ENCODE measurements at places on chromosomes 16 and 17. TPM values are rescaled to one million over a fixed set of nuclear protein-coding genes. Genes with fewer than 3 reads are reported as not detected.
A peak's percentile ranks its signal among the peaks of the same experiment; 100 is the strongest.

DNA sequence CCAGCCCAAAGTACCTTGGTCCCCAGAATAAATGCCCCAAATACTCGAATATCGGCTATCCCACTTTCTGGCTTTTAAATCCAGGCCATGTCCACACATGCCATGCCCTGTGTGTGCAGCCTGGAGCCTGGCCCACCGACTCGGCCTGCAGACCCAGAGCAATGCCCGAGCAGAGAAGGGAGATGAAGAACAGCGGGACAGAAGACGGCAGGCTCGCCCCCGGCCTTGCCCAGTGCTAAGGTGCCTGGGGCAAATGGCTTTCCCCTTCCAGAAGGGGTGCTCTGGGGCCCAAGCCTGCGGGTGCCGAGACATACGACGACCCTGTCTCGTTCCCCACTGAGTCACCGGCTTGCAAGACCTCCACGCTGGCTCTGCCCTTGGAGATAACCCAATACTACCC lies 8.0 kb downstream of the CLUH start:
- peaks cover 26% of the 10 kb centered on the region for H3K4me1 ChIP-seq
- peaks cover 62% of the 10 kb centered on the region for H3K36me3 ChIP-seq
- no peak overlapping the region for H3K4me3 ChIP-seq

- H3K4me1 ChIP-seq = peaks cover 52% of the 10 kb centered on the region
- no peaks in the 10 kb centered on the region for H3K27me3 ChIP-seq
- H3K4me3 ChIP-seq = peak overlapping the region; percentile 90
- peak overlapping the region; percentile 95 for H3K27ac ChIP-seq
- DNase-seq = no peak
- H3K36me3 ChIP-seq = peaks cover 4% of the 10 kb centered on the region
These were observed 1.0 kb downstream of the FLOT2 start for GRCh38 chr17:28896491-28896883.

DNA sequence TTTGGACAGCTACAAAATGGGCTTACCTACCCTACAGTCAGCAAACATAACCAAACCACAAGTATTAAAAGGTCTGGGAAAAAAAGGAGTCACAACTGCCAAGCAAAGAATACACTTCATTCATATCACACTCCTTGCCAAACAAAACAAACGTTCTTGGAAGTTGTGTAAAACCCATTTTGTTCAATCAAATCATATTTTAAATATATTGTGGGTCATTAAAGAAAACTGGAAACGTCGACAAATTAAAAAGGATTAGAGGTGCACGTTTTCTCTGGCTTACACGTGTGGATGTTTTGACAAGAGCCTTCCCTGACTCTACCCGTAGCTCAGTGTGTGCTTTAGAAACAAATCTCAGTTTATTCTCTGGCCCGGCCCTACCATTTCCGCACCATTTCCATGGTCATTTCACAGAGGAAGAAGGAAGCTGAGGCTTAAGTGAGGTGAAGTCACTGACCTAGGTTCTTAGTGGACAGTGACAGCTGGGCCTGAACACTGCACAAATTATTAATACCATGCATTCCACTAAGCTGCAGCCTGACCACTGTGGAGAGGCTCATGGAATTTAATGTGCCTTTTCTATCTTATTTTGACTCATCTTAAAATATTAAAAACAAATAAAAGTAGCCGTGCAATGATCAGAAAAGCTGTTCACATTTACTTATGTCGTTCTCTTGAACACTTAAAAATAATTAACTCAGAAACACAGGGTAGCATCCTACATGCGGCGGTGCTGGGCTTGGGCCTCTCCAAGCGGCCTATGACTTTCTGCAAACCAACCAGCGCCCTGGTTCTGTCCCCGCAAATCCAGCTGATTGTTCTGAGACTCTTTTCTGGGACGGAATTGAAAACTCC lies 968 bp downstream of the CEP112 start:
- peak overlapping the region; percentile 71 for H3K4me3 ChIP-seq
- peak overlapping the region; percentile 74 for H3K27ac ChIP-seq
- peak; percentile 53 for DNase-seq

DNA sequence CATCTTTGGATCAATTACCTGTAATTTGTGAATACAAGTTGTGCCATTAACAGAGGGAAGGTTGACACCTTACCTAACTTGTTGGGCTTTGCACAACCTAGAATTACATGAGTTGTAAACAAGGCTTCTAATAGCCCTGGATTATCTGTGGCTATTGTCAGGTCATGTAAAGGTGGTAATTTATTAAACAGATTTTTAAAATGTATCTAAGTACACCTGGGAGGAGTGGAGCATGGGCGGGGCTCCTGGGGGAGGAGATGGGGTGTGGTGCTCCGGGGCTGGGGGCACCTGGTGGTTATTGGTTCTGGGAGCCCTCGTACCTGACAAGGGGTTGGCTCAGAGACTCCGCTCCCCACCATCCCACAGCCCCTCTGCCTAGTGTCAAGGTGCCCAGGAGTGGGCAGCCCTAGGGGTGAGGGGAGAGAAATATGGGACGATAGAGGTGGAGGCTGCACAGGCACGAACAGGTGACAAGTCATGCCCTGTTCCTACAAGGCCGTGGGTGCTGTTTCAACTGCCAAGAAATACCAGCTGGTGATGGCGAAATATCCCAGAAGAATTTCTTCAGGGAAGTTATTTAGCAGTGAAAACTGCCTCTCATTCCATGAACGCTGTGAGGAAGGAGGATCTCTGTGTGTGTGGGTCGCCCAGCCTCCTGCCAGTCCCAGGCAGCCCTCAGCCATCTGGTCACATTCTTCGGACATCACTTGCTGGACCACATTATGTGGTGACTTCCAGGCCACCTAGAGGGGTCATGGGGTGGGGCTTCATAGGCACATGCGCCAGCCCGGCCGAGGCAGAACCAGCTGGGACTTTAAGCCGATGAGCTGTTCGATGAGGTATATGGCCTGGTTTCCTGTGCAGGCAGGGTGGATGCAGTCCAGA lies 55.5 kb upstream of the IRX3 start:
- H3K4me3 ChIP-seq = no peak overlapping the region
- no peak for DNase-seq
- no peaks in the 10 kb centered on the region for H3K4me1 ChIP-seq
- H3K36me3 ChIP-seq = no peaks in the 10 kb centered on the region

GRCh38 chr17:57869617-57870282 lies 19.9 kb upstream of the MRPS23 start:
- H3K27me3 ChIP-seq = no peaks in the 10 kb centered on the region
- no peak for DNase-seq
- peaks cover 38% of the 10 kb centered on the region for H3K4me1 ChIP-seq
- peak overlapping the region; percentile 86 for H3K27ac ChIP-seq
- peaks cover 53% of the 10 kb centered on the region for H3K36me3 ChIP-seq

DPEP1 gene
- not detected for total RNA-seq

DNA sequence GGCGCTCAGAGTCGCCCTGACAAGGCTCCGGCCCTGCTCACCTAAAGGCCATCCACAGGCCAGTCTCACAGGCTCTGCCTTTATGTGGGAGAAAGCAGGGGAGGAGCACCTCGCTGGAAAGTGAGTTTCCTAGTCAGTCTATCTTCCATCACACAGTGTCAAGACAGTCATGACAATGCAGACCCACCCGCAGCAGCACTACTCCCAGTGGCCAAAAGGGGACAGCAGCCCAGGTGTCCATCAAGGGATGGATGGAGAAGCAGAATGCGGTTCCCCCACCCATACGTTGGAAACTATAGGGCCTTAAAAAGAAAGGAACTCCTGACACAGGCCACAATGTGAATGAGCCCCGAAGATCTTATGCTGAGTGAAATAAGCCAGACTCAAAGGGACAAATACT lies 226.8 kb downstream of the ENGASE start:
- H3K27me3 ChIP-seq = peaks cover 35% of the 10 kb centered on the region
- DNase-seq = no peak
- H3K27ac ChIP-seq = no peak overlapping the region

DNA sequence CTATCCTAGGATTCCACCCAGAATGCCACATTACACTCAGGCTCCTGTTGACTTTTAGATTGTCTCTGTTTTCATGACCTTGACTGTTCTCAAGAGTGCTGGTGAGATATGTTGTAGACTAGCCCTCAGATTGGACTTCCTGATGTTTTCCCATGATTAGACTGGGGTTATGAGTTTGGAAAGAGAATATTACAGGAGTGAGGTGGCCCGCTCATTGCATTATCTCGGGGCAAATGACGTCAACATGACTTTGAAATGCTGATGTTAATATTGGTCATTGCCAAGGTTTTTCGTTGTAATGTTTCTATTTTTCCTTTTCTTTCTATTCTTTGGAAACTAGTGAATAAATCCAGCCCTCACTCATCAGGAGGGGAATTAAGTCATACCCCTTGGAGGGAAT lies 355.7 kb upstream of the MON1B start:
- no peaks in the 10 kb centered on the region for H3K36me3 ChIP-seq
- H3K4me1 ChIP-seq = no peaks in the 10 kb centered on the region
- H3K27ac ChIP-seq = no peak overlapping the region
- DNase-seq = no peak
- H3K4me3 ChIP-seq = no peak overlapping the region

- H3K36me3 ChIP-seq = no peaks in the 10 kb centered on the region
- no peak overlapping the region for H3K4me3 ChIP-seq
- no peaks in the 10 kb centered on the region for H3K27me3 ChIP-seq
- no peak overlapping the region for H3K27ac ChIP-seq
- no peak for DNase-seq
- no peaks in the 10 kb centered on the region for H3K4me1 ChIP-seq
These were observed 77.3 kb upstream of the CDH5 start for GRCh38 chr16:66289051-66289680.

- H3K27me3 ChIP-seq = no peaks in the 10 kb centered on the region
- no peak for DNase-seq
- H3K4me1 ChIP-seq = peaks cover 9% of the 10 kb centered on the region
- peaks cover 18% of the 10 kb centered on the region for H3K36me3 ChIP-seq
- H3K4me3 ChIP-seq = no peak overlapping the region
- no peak overlapping the region for H3K27ac ChIP-seq
These were observed 6.1 kb downstream of the WWOX start for GRCh38 chr16:78105517-78105916.

- H3K4me1 ChIP-seq = no peaks in the 10 kb centered on the region
- H3K4me3 ChIP-seq = no peak overlapping the region
- H3K36me3 ChIP-seq = no peaks in the 10 kb centered on the region
These were observed 15.6 kb downstream of the RNF112 start for GRCh38 chr17:19426631-19427030.

- peaks cover 9% of the 10 kb centered on the region for H3K27me3 ChIP-seq
- no peak for DNase-seq
- H3K4me1 ChIP-seq = peaks cover 58% of the 10 kb centered on the region
- H3K36me3 ChIP-seq = no peaks in the 10 kb centered on the region
These were observed 1.7 kb upstream of the ANKRD13B start for GRCh38 chr17:29591146-29591736.

CPHXL2 gene
- total RNA-seq = not detected

GRCh38 chr17:64492481-64493109 lies 4.3 kb downstream of the POLG2 start:
- no peaks in the 10 kb centered on the region for H3K27me3 ChIP-seq
- peaks cover 21% of the 10 kb centered on the region for H3K4me1 ChIP-seq
- H3K36me3 ChIP-seq = peaks cover 53% of the 10 kb centered on the region
- H3K4me3 ChIP-seq = no peak overlapping the region
- no peak overlapping the region for H3K27ac ChIP-seq

GRCh38 chr17:61414141-61414935 lies 14.7 kb downstream of the TBX2 start:
- H3K36me3 ChIP-seq = no peaks in the 10 kb centered on the region
- DNase-seq = peak; percentile 41
- no peak overlapping the region for H3K27ac ChIP-seq

DNA sequence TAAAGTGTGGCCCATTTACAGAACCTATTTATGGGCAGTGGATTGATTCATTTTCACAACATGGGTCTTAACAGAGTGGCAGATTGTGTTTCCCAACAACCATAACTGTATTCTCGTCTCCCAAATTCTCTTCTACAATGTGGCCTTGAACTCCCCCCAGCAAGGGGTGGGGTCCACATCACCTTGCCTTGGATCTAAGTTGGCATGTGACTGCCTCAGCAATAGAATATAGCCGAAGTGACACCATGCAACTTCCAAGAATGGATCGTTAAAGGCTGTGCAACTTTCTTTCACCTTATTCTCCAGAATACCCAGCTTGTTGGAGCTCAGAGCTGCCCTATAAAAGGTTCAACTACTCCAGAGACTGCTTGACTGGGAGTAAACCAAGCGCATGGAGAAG lies 72.0 kb upstream of the CDH5 start:
- no peaks in the 10 kb centered on the region for H3K4me1 ChIP-seq
- H3K4me3 ChIP-seq = no peak overlapping the region
- H3K27me3 ChIP-seq = no peaks in the 10 kb centered on the region
- no peak for DNase-seq
